Right kidney (tissue), 9 donors: ENCODE measurements at places on chromosomes 12 and 14.

- no peak for DNase-seq
Measured at GRCh38 chr14:86626530-86626929, 1096.6 kb downstream of the FLRT2 start.

DNA sequence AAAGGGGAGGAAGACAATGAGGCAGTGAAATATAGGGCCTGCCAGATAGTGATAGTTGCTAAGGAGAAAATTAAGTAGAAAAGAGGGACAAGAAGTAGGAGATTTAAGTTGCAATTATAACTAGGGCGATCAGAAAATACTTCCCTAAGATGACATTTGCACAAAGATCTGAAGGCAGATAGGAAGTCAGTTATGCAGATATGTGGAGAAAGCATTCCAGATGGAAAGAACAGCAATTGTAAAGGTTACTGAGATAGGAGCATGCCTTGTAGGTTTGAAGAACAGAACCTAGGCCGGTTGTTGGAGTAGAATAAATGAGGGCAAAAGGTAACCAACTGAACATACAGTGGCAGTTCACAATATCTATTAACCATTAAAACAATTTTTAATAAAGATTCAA is 21.4 kb upstream of the ACTR6 start:
- DNase-seq, result no peak

DNA sequence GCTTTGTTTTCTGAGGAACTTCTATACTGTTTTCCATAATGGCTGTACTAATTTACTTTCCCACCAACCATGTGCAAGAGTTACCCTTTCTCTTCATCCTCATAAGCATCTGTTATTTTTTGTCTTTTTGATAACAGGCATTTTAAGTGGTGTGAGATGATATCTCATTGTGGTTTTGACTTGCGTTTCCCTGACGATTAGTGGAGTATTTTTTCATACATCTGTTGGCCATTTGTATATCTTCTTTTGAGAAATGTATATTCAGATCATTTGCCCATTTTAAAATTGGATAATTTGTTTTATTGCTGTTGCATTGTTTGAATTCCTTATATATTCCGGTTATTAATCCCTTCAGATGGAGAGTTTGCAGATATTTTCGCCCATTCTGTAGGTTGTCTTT is 10.2 kb upstream of the HMGA2 start:
- DNase-seq, result no peak

DNA sequence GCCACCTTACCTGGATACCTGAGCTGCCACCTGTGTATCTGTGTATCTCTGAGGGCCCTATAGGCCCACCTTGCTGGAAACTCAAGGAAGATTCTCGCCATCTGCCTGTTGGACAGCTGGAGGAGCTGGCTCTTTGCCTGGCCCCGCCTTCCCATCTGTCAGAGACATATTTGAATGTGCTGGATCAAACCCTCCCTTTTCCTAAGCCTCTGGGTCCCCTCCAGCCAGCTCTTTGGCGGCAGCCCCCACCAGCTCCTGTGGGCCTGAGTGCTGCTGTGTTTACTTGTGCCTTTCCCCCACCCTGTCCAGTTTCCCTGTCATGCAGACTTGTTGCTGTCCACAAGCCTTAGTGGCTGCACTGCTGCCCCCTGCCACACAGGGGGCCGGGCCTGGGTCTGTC is 55.9 kb upstream of the SRSF5 start:
- no peak for DNase-seq

DNA sequence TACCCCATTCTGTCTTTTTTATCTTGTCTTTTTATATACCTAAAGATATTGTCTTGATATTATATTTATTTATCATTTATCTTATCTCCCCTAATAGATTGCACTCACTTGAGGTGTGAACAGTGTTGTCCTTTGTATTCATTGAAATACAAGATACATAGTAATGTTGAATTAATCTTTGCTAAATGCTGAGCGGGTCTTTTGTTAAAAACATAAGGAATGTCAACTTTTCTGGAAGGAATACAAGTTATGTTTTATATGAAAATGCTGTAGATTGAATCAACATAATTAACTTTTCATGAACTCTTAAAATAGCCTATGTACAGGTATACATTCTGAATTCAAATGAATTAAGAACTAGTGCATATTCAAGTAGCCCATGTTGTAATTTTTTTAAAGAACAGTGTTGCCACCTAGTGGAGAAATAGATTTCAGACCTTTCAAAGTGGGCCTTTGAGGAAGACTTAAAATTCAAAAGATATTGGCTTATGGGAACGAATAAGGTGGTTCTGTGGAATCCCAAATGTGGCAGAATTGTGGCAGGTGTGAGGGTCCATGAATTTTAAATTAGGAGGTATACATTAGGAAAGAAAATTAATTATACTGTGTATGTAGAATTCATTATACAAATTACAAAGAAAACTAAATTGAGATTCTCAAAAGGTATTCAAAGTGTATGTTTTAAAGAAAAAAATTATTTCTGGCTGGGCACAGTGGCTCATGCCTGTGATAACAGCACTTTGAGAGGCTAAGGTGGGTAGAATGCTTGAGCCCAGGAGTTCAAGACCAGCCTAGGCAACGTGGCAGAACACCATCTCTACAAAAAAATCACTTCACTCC is 19.1 kb downstream of the BBOF1 start:
- DNase-seq, result peak; percentile 18

DNA sequence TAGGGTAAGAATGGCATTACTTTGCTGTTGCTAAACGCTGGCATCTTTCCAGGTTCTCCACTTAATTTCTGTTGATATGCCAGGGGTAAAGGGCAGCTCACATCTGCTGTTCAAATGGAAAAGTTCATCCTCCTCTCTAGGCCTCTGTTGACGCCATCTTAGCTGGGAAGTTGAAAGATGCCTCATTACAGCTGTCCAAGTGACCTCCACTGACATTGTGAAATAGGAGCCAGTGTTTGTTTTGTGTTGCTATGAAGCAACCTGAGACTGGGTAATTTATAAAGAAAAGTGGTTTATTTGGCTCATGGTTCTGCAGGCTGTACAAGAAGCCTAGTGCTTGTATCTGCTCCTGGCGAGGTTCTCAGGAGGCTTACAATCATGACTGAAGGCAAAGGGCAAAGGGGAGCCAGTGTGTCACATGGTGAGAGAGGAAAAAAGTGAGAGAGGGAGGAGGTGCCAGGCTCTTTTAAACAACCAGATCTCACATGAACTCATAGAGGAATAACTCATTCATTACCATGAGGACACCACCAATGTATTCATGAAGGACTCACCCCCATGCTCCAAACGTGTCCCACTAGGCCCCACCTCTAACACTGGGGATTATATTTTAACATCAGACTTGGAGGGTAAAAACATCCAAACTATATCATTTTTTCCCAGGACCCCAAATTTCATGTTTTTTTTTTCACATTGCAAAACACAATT is 3.2 kb upstream of the ADAM21 start:
- no peak for DNase-seq

- no peak for DNase-seq
Measured at GRCh38 chr12:49843411-49843810, 505 bp upstream of the BCDIN3D start.

- DNase-seq, result peak; percentile 88
Measured at GRCh38 chr12:26126340-26127284, 1.8 kb upstream of the BHLHE41 start.

DNA sequence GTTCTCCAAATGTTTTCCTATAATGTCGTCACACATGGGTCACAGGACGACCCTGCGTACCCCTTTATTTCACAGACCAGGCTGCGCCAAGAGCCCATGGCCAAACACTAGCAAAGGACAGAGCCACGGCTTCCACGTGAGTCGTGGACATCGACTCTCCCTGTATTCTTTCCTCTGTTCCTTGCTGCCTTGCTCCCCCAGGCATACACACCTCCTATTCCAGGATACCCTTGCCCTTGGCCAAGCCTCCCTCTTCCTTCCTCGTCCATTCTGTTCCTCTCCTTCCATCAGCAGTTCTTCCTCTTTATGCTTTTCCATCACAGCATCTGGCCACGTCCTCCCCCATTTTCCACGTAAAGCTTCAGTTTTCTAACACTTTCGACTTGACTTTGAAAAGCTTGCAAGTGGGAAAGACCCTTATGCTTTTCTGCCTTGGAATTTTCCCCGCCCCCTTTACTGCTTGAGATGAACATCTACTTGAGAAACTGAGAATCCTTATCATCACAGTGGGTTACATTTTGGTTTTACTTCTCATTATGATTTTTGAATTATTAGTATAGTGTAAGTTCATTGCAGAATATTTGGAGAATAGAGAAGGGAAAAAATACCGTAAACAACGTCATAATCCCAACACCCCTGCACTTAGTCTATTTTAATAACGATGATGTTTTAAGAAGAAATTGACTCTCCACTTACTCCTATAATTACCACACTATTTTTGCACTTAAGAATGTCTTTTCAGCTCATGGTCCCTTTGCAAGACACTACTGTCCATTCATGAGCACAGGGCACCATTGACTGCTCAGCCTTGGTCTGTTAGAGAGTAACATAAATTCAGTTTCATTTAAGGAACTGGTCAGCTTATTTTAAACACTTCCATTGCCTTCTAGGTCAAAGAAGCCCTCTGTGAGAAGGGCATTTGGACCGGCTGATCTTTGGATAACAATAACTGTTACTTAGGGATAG is 15.8 kb upstream of the NINJ2 start:
- no peak for DNase-seq

- DNase-seq, result no peak
Measured at GRCh38 chr14:89899291-89899690, 55.2 kb downstream of the EFCAB11 start.

DNA sequence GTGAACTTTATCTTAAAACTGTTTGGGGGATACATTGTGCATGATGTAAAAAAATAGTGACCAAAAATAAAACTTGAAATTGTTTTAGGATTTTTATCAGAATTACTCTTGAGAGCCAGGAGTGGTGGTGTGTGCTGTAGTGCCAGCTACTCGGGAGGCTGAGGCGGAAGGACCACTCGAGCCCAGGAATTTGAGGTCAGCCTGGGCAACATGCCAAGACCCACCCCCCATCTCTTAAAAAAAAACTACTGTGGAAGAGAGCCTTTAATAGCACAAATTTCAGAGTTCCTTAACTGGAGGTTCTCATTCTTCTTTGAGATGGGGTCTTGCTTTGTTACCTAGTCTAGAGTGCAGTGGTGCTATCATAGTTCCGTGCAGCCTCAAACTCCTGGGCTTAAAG is 21.5 kb downstream of the CPSF2 start:
- no peak for DNase-seq

- DNase-seq, result no peak
Measured at GRCh38 chr14:96631621-96632362, 129.6 kb downstream of the PAPOLA start.

DNA sequence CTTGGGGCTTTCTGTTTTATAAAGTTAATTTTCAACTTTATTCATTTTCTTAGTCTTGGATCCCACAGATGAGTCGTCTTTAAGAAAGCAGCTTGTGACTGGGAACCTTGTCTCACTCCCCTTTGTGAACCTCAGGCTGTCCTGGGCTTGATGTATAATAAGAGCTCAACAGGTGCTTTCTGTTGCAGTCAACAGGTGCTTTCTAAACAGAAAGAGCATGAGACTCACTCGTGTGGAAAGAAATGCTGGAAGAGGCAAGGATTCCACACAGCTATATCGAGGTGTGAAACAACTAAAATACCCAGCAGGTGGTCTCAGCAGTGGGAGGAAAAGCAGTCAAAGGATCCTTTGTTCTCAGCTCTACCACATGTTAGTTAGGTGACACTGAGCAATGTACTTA is 398.9 kb downstream of the EGLN3 start:
- no peak for DNase-seq

DNA sequence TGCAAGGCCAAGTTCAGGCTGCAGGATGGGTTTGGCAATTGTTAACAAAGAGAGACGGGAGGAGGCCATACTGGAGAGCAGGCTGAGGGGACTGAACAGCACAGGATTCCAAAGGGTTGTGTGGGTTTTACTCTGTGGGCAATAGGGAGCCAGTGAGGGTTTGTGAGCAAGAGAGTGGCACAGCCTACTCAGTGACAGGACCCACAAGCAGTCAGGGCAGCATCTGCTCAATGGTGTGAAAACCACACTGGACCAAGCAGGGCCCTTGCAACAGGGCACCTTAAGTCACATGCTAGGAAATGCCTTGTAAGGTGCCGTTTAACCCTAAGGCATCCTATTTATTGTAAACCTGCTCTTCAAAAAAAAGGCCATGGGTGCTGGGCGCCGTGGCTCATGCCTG is 22.0 kb downstream of the SYNE3 start:
- no peak for DNase-seq

DNA sequence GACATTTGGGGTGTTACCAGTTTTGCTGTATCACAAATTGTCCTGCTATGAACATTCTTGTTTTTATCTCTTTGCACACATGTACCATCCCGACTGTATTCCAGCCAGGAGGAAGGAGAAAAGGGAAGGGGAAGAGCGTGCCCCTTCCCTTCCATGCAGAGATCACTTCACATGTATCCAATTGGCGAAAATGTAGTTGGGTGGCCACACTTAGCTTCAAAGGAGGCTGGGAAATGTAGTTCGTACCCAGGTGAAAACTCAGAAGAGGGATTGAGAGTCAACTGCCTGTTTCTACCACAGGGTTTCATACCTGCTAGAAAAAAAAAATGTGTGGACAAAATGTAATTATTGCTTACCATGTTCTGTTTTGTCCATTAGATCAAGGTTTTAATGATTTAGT is 189.1 kb upstream of the PELI2 start:
- DNase-seq, result no peak

DNA sequence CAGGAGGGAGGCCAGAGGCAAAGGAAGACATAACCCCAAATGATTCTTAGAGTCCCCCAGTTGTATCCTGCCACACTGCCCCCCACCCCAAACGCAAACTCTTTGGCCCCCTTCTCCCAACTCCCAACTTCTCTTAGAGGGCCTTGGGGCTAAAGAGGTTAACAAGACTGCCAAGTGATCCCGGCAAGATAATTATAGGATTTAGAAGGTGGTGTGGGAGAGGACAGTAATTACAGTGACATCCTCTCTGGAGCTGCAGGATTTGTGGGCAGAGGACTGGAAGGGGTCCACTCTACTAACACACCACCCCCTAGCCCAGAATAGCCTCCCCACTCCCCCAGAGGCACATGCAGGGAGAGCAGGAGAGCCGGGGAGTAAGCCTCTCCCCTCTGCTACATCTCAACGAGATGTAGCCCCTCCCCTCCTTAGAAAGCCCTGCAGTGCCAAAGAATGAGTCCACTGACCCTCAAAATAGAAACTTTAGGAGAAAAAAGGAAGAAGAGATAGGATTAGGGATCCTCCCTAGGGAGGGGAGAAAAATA is 5.3 kb upstream of the GDF11 start:
- DNase-seq, result no peak

- no peak for DNase-seq
Measured at GRCh38 chr14:90305176-90305601, 26.6 kb downstream of the NRDE2 start.

GRCh38 chr12:25500651-25501050 is 52.4 kb downstream of the LMNTD1 start:
- DNase-seq, result no peak

- DNase-seq, result no peak
Measured at GRCh38 chr12:117967043-117967442, 1.7 kb downstream of the KSR2 start.
